Activated CD4-positive, alpha-beta T cell treated with anti-CD3 and anti-CD28 coated beads for 36 hours (primary cell): ENCODE measurements at places on chromosomes 13 and 19. TPM values are rescaled to one million over a fixed set of nuclear protein-coding genes. Genes with fewer than 3 reads are reported as not detected.

Gene IQCN
- total RNA-seq, result 0.43 TPM

DNA sequence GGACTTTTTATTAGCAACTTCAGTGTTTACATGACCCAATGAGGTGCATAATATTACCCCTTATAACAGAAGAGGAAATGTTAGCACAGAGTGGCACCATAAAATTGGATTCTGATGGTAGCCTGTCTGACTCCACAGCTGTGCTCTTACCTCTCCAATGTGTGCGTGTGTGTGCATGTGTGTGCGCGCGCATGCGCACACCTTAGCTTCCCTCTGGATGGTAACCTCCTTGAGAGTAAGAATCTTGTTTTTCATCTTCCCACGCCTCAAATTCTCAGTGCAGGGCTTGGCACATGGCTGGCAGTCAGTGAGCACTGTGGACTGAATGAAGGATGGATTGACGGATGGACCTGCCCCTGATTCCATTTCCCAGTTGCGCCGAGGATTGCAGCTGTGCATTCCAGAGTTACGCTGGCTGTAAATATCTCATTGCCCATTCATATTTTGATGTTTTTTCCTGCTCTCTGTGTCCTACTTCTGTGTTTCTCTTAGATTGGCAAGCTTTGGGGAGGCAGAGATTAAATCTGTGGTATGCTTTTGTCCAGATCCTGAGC is 99.2 kb upstream of the WASF3 start:
- no peak for DNase-seq

GRCh38 chr13:98182589-98182988 is 5.5 kb upstream of the RNF113B start:
- DNase-seq, result no peak

DNA sequence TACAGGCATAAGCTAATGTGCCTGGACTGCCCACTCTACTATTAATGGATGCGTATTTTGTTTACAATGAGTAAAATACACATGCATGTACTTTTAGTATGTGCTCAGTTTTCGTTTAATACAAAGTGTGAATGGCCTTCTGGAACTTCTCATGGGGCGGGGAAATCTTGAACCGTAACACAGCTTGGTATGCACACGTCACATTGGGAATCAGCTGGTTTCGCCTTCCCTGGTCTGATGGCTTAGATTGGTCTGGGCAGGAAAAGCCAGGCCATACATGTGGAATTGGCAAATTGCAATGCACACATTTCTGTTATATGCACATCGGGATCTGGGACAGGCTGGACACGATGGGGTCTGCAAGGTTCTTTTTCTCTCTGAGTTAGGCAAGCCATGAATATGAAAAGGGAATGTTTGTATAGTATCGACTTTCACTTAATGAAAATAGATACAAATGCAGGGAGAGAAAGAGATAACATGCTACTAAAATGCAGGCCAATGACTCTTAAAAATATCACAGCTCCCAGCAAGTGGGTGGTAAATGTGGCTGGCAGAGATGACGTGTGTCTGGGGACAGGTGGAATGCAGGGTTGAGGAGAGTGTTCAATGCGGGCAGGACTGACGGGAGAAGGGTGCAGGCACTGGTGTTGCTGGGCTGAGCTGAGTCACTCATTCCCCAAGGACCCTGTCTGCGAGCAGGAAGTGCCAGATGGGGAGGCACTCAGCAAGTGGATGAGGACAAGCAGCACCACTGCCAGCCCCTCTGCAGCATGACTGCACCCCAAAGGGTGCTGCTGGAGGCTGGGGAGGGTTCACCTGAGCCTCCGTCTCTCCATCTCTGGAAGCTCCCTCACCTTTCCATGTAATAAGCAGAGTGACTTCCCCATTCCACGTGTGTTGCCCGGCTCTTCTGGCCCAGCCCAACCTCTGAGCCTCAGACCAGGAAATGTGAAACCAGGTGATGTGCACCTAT is 204.0 kb upstream of the GPR12 start:
- no peak for DNase-seq

Gene SELENOV
- total RNA-seq, result not detected

DNA sequence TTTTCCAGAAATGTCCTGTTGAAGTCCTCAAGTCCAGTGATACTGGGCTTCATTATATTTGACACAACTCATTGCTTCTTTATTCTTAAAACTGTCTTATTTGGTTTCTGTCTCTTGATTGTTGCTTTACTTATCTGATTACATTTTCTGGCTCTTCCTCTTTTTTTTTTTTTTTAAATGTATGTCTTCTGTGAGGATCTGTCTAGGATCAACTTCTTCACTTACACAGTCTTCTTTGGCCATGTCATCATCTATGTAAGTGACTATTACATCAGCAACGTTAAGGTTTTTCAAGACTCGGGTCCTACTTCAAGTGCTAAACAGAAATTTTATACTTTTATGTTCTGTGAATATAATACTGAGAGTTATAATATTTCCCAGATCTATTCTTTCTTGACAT is 162.1 kb downstream of the PDS5B start:
- no peak for DNase-seq

Gene ZNF701
- total RNA-seq, result 19.0 TPM

- no peak for DNase-seq
These were observed 1375.6 kb downstream of the EFNB2 start for GRCh38 chr13:105159841-105160240.

Gene BRSK1
- 4.1 TPM for total RNA-seq

DNA sequence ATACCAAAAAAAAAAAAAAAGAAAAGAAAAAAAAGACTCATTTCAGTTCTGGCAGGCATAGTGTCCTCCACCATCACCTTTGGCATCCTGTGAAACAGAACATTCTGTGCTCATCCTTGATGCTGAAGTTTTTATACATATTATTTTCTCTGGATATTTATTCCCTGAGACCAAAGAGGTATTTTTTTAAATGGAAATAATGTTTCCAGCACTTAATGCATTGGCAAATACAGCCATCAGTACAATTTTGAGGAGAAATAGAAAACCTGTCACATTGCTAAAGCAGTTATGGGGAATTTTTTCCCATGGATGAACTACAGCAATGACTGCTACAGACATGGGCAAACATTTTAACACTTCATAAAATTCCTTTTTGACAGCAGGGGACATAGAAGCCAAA is 312.4 kb downstream of the DNAJC15 start:
- DNase-seq, result no peak

Gene LYPD3
- 3.1 TPM for total RNA-seq

DNA sequence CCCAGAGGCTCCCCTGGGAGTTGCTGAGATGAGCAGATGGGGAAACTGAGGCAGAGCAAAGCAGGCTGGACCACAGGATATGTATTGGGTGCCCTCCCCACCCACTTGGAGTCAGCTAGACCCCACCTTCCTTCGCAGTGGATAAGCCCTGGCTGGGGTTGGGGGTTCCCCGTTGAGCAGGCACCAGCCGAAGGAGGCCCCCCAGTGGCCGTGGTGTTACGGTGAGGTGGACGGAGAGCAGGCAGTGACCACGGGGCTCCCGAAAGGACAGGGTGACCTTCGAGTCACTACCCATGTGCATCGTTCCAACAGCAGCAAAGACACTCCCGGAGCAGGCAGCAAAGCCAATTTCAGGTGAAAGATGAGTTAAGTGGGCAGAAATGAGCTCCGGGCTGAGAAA is 62.4 kb upstream of the ADGRE5 start:
- peak; percentile 34 for DNase-seq

- no peak for DNase-seq
These were observed 248.0 kb upstream of the MAB21L1 start for GRCh38 chr13:35724446-35724845.

GRCh38 chr13:112972867-112973576 is 4.0 kb downstream of the MCF2L start:
- DNase-seq, result no peak

- no peak for DNase-seq
These were observed 213.6 kb upstream of the CSNK1A1L start for GRCh38 chr13:37319031-37319443.

DNA sequence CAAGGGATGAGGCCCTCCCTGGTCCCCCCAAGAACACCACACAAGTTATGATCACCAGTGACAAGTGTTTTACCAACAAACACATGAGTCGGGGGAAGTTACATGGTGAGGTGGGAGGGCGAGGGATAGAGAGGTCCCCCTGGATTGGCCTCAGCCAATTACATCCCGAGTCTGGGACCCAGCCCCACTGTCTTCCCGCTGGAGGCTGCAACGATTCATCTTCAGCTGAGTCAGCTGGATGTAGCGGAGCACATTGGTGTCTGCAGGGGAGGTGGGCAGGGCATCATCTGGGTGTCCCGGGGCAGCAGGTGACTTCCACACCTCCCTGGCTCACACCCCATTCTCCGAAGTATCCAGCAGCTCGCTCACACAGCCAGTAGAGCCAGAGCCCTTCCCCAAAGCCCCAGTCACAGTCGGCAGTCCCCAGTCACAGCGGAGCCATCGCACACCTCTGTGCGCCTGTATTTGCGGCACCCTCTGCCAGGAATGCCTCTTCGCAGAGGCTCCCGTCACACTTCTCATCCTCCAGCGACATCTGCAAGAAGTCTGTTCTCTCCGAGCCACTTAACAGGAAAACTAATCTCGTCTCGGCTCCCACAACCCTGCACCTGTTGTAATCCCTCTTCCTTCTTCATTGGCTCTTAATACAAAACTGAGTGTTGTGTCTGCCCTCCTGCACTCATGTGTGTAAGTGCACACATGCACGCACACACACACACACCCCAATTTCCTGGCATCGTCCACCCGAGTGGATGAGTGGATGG is 2.0 kb downstream of the TTC9B start:
- no peak for DNase-seq

Gene ZNF497
- total RNA-seq, result 1.5 TPM

Gene ABHD8
- total RNA-seq, result 6.1 TPM

DNA sequence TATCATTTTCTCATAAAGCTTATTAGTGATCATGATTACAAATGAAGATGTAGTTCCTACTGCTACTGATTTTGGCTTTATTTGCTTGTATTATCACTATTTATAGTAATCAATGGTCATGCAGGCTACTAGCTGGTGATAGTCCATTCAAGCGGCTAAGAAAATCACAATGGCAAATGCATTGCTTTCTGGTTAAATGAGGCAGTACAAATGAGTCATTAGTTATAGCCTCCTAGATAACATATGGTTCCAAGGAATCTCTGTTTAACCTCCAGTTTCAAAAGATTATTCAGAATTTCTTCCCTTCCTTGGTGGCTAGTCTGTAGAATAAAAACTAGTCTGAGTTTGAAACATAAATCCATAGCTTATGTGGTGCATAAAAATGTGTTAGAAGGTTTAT is 141.3 kb upstream of the HTR2A start:
- no peak for DNase-seq

GRCh38 chr19:39263912-39264305 is 4.3 kb upstream of the IFNL2 start:
- DNase-seq, result no peak

DNA sequence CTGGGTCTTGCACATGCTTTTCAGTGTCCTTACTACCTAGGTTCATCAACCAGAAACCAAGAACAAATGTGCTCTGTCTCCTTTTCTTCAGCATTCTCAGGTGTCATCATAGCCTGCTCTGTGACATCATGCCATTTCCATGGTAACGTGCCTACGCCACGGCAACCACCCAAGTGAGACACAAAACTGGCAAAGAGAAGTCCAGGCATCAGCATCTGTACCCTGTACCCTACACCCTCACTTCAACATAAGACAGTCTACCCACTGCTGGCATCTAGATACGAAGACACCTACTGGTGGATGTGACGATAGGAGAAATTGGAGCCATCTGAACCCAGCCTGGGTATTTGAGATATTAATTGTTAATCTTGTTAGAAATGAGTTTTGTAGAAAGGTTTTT is 13.3 kb downstream of the ZC3H4 start:
- DNase-seq, result peak; percentile 57

DNA sequence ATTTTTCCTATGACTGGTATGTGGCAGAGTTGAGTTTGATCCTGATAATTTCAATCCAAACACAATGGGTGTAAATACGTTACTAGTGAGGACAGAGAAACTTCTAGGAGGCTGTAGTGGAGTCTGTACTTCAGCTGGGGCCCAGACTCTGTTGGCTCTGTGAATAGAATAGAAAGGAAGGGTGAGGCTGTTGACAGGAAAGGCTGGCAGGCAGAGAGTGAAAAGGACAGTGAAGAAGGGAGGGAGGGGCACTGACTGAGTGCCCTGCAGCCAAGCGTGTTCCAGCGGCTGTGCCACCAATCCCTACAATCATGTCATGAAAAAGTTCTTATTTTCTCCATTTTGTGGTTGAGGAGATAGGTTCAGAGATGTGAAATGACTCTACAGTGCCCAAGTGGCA is 80.5 kb downstream of the MBNL2 start:
- DNase-seq, result no peak
